ENCODE measurements at places on chromosomes 11 and 22.

- DNase-seq = no peak
These were observed 155.3 kb upstream of the RASSF10 start for GRCh38 chr11:12853652-12854296.

- no peak for DNase-seq
These were observed 111.1 kb downstream of the MED15 start for GRCh38 chr22:20618488-20618887.

- peak; percentile 4 for DNase-seq
These were observed 71.7 kb downstream of the RAB38 start for GRCh38 chr11:88103337-88104206.

- peak; percentile 42 for DNase-seq
These were observed 18.1 kb upstream of the BDNF start for GRCh38 chr11:27718346-27718862.

GRCh38 chr11:102921587-102922220 lies 33.8 kb downstream of the MMP13 start:
- no peak for DNase-seq

DNA sequence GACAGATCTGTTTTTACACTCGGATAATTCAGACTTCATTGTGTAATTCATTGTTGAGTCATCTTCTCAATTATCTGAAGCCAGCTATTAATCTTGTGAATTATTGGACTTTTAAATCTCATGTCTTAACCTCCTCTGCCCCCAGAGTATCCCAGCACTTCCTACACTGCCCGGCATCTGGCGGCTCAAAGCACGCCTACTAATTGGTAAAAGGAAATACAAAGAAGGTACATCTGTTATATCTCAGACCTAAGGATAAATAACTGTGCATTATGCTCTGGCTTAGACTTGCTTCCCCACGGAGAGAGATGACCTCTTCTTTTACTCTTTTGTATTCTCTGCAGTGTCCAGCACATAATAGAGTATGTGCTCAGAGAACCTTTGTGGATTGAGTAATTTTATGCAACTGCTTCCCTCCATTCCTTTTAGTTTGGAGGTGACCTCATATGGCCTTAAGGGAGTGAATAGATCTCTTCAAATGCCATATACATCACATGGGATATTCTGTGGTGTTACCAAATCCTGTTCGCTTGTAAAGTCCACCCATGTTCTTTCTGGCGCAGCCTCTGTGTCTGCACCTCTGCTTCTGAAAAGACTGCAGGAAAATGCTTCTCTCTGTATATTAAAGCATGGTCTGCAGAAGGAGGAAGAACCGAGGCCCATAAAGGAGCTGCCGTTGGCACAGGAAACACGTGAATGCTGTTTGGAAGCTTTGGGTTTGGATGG lies 125.6 kb upstream of the SORL1-AS1 start:
- DNase-seq = no peak

DNA sequence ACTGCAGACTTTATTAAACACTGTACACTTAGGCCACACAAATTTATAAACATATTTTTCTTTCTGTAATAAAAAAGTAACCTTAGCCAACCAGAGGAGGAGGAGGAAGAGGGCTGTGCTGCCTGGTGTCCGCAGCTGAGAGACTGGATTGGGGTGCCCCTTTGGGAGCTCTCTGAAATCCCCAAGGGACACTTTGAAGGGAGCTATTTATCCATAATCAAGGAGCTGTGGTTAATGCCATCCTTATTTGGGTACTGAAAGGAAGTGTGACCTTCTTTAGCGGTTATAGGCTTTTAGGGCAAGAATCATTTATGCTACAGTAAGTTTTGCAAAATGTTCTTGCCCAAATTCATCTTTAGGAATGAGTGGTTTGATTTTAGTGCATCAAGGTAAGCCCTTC lies 125.8 kb downstream of the RASSF10 start:
- DNase-seq = no peak

- no peak for DNase-seq
These were observed 11.6 kb downstream of the MMP3 start for GRCh38 chr11:102831489-102832440.

GRCh38 chr11:29538339-29539036 lies 478.3 kb downstream of the KCNA4 start:
- no peak for DNase-seq

DNA sequence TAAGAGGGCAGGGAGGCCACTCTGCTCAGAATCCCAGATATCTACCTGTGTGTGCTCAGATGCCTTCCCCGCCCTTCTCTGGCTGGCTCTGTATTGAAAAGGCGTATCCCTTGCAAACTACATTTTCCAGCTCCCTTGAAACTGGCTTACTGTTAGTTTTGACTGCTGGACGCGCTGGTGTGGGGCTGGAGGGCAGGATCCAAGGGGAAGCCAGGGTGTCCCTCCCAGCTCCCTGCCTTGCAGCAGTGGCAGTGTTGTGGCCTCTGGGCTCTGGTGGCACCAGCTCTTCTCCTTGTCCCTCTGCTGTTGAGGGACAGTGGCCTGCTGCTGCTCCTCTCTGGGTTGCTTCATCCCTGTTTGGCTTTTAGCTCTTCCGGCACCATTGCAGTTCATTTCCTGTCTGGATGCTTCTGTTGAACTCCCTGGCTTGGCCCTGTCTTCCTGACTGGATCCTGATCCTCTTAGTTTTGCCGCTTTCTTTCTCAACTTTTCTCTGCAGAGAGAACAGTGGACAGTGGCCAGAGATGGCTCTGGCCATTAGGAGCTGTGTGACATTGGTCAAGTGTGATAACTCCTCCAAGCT lies 107.1 kb upstream of the PARVA start:
- DNase-seq = no peak

DNA sequence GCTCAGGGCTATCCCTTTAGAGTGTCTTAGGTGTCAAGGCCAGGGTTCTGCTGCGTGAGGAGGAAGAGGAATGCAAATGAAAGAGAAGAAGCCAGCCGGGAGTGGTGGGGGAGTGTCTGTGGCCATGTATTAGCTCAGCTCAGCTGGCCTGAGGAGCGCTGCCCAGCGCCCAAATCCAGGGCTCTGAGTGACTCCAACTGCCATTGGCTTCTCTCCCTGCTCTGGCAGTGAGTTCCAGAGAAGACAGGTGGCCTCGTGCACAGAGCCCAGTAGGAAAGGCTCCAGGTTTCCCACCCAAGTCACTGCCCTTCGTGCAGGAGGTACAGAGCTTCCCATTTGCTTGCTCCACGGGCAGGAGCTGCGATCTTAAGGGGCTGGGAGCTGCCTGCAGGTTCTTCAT lies 302.0 kb downstream of the KIRREL3 start:
- no peak for DNase-seq

GRCh38 chr22:35987487-35987886 lies 41.1 kb downstream of the RBFOX2 start:
- DNase-seq = no peak

GRCh38 chr11:71466358-71466757 lies 13.4 kb downstream of the NADSYN1 start:
- DNase-seq = no peak

DNA sequence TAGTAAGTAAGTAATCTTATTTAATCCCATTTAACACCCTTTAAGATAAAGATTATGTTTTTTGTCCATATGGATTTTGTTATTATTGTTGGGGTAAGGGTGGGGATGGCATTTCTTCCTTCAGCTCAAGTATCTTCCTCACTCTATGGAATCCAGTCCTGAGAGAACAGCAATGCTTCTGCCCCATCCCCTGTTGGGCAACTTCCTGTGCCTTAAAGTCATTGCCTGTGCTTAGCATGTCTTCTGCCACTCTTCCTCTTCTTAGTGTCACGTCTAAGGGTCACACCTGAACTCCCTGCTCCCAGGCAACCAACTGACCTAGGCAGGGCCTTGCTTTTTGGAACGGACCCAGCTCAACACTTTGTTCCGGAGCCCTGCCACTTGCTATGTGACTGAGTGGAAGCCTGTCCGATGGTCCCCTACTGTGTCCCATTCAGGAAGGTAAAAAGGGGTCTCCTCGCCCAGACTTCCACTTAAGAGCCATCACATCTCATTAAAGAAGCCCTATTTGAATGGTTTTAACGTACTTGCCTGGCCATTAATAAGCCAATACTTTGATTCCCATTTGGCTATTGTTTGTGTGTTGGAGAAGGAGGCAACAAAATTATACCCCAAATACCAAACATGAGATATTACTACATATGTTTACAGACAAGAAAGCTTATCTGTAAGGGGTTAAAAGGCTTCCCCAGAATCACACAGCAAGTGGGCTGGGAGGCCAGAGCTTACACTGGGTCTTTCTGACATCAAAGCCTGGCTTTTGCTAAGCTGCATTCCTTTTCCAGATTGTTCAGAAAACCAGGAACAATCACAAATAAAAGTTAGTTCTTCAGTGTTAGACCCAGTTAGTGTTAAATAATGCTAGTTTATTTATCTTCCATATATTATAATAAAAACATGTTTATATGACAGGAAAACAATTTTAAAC lies 59.2 kb downstream of the RAB38 start:
- DNase-seq = no peak

DNA sequence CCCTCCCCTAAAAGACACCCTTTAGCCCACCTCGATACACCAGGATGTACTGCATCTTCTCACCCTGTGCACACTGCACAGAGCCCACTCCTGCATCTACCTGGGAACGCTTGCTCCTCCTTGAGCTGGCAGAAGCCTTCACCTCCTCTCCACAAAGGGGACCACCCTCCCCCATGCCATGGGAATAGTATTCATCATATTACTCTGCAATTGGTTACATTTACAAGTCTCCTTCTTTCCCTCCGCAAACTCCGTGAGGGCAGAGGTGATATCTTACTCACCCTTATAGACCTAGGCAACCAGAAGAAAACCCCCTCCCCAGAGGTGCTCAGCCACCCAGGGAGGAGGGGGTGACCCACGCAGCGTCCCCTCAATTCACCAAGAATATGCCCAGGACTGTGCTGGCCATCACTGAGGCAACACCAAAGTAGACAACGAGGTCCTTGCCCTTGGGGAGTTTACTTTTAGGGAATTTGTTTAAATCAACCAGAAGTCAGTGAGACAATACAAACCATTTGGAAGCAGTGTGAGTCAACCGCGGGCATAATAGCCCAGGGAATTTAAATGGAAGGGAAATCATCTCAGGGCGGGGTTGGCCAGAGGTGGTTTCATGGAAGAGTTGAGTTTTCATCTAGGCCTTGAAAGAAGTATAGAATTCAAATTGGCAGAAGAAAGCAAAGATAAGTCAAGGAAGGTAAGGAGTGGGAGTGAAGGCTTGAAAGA lies 214.5 kb downstream of the BARX2 start:
- no peak for DNase-seq

DNA sequence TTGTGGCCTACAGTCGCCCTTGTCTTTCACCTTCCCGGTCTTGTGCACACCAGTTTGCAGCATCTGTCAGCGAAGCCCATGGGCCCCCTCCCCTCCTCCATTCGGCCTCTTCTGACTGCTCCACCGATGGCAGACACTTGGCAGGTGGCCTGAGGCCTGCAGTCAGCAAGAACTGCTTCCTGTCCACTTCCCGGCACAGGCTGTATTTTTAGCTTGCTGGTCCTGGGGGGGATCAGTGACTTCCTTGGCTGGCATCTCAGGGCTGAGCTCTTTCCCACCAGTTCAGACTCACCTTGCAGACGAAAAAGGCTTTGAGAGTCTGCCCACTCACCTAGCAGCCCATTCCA lies 106.4 kb downstream of the SYN3 start:
- DNase-seq = no peak

DNA sequence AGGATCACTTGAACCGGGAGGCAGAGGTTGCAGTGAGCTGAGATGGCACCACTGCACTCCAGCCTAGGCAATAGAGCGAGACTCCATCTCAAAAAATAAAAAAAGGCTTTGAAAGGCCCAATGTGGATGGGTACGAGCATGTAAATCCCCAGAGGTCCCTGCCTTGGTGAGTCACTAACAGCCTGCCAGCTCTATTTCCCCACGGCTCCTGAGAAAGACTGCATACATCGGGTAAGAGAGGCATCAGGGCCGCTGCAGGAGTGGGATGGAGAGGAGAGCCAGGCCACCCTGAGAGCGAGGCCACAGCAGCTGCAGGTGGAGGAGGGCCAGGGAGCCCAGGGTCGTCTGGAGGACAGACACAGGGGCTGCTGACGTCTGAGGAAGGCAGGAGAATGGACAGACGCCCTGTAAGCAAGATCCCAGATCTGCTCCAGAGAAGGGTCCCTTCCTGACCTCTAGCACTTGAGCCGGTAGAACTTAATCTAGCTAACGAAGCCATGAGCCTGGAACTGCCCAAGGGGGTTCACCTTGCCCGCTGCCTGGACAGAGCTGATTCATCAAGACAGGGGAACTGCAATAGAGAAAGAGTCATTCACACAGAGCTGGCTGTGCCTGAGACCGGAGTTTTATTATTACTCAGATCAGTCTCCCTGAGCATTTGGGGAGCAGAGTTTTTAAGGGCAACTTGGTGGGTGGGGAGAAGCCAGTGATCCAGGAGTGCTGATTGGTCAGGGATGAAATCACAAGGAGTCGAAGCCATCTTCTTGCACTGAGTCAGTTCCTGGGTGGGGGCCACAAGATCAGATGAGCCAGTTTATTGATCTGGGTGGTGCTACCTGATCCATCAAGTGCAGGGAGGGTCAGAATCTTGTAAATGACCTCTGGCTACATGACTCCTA lies 5.1 kb upstream of the KRTAP5-9 start:
- DNase-seq = no peak

DNA sequence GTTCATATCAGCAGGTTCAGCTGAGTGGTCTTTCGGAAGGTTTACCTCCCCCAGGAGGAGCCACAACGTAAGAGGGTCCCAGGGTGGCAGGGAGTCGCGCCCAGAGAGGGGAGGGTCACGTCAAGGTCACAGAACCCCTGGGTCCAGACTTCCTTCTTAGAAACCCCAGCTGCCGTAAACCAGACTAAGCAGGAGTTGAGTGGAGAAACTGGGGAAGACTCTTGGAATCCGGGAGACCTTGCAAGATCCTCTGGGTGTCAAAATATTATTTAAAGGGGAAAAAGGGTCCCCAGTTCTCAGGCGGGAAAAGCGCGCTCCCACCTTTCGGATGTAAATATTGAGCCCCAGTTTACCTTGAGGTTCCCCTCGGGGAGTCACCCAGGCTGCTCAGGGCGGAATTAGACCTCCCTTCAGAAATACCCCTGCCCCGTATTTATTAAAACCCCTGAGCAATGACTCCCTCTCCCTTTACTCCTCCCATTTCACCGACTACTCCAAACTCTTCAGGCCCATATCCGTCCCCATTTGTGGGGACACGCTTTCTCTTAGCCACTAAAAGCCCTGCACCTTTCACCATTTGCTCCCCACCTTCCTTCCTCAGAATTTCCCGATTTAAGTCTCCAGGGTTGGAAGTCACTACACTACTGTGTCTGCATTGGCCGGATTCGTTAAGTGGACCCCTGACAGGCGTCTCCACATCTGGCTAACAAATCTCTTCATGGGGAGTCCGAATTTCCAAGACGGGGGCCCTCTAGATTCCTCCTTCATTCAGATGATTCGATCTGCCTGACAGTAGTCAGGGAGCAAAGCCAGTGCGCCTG lies 4.2 kb downstream of the SLC17A6 start:
- DNase-seq = no peak

DNA sequence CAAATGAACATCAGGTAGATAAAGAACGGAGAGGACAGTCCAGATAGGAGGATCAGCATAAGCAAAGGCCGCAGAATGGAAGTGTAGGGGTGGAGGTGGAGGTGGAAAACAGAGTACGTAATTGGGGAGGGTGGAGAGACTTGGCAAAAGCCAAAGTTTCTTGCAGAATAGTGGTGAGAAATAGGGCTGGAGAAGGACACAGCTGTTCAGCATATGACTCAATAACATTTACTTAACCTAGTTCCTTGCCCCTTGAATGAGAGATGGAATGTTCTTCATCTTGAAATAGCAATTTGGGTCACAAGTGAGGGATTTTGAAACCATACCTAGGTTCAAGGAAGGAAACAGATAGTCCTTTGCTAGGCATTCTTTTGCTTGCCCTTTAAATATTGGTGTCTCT lies 235.9 kb upstream of the ARHGAP20 start:
- DNase-seq = no peak

- DNase-seq = peak; percentile 96
These were observed 2.3 kb upstream of the RHOD start for GRCh38 chr11:67054346-67054835.
